ENCODE measurements at places on chromosomes 13 and 19. TPM values are rescaled to one million over a fixed set of nuclear protein-coding genes. Genes with fewer than 3 reads are reported as not detected.

The LRRC63 gene
- not detected for total RNA-seq

The SIGLEC5 gene
- total RNA-seq, result 1.2 TPM

The KLK1 gene
- not detected for total RNA-seq

The DAZAP1 gene
- total RNA-seq, result 58.3 TPM

The MATK gene
- not detected for total RNA-seq

The C1QTNF9B gene
- not detected for total RNA-seq

The REEP6 gene
- 7.9 TPM for total RNA-seq

The C19orf85 gene
- not detected for total RNA-seq

The KLK11 gene
- not detected for total RNA-seq

The CYP2A7 gene
- total RNA-seq, result not detected

The RNF225 gene
- 2.8 TPM for total RNA-seq

The ZIC5 gene
- total RNA-seq, result not detected

The PSG3 gene
- total RNA-seq, result not detected

Data from placental epithelial cell (primary cell).